ENCODE measurements at places on chromosomes 1 and 21.
A peak's percentile ranks its signal among the peaks of the same experiment; 100 is the strongest.

GRCh38 chr21:43645136-43645891, 14.0 kb downstream of the HSF2BP start:
- DNase-seq = peak; percentile 62

GRCh38 chr1:168482106-168482505, 61.7 kb downstream of the XCL2 start:
- no peak for DNase-seq

- no peak for DNase-seq
Observed at GRCh38 chr1:173337126-173337525, 130.0 kb upstream of the TNFSF4 start.

DNA sequence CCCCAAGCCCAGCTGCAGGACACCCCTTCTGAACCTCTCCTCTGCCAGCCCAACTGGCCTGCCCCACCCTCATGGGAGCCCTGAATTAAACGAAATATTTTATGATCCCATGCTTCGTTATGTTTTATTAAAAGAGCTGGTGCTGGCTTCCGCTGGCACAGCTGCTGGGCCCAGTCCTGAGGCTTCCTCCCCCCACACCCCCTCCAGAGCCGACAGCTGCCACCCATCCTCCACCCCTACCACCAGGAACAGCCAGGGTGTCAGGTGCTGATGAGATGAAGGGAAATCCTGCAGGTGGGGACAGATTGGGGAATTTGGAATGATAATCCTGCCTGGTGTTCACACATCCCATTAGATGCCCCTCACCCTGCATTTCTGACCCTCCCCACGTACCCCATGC, 19.0 kb downstream of the IGSF21 start:
- no peak for DNase-seq

DNA sequence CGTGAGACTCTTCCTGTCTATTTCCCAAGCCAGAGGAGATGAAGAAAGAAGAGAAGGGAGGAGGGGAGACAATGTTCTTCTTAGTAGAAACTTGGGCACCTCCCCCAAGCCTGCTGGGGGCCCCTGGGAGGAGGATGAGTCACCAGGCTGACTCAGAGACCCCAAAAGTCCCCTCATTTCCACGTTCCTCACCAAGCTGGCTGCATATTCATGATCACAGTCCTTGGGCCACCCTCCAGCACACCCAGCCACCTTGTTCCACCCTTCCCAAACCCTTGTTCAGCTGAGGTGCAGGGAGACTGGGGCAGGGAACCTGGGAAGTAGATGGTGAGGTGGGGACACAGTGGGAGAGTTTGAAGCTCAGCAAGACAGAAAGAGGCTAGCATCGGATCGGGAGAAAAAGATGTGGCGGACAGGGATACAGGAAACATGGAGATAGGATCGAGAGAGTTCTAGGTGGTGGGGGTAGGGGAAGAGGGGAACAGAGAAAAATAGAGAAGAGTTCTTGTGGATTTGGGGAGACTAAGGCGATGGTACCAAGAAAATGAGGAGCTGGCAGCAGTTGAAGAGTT, 712 bp downstream of the RAB13 start:
- DNase-seq = no peak

GRCh38 chr1:14778898-14779865, 180.7 kb downstream of the KAZN start:
- no peak for DNase-seq
